ENCODE measurements at places on chromosomes 1 and 21. TPM values are rescaled to one million over a fixed set of nuclear protein-coding genes. Genes with fewer than 3 reads are reported as not detected.

DNA sequence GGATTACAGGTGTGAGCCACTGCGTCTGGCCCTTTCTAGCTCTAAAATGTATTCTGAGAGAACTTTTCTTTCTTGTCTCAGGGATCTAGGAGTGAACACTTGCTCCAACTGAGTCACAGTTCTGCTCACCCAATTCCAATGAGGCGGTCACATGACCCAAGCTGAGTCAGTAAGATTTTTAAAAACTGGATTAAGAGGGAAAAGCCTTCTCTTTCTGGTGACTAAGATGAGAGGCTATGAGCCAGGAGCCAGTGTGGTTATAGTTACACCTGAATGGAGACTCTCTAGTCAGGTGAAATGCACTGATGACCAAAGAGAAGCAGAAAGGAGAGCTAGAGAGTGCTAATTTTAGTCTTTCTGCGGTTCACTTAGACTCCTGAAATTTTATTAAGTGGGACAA is 9.5 kb upstream of the DEPDC1 start:
- DNase-seq: no peak

DNA sequence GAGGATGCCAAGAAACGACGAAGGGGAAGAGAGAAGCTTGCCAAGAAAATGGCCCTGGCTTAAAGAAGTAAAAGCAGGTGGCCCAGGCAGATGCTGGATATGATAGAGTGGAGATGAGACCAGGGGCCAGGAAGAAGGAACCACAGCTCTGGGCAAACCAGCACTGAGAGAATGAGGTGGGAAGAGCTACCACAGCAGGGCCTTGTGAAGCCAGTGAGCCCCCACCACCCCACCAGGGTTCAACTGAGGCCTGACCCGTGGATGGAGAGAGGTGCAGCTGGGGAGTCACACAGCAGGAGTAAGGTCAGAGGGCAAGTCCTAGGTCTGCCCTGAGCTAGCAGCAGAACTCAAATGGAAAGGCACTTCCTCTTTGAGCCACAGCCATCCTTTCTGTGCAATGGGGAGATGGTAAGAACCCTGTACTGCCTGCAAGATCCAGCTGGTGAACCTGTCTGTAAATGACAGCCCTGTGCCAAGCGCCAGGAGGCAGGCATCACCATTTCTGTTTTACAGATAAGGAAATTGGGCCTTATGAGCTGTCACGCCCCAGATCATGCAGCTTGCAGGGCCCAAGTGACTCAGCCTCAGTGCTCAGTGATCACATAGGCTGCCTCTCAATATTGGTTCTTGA is 8.5 kb downstream of the SH3BGRL3 start:
- DNase-seq: no peak

- no peak for DNase-seq
Measured at GRCh38 chr1:220045356-220046051, 801 bp downstream of the EPRS1 start.

DNA sequence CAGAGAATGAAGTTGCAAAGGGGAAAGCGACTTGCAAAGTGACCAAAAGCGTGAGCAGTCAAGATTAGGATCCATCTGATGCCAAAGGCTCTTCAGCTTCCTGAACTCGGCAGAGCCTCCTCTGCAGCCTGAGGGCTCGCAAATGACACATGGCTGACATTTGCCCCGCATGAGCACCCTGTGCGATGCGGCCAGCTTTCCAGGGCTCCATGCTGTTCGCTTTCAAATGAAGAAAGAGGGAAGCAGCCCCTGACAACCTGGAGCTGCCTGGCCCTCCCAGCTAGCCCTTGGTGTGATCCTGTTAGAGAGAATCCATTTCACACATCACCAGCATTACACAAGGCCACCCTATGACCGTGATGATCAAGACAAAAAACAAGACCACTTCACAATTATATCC is 20.2 kb upstream of the FAM131C start:
- no peak for DNase-seq

- DNase-seq: peak; percentile 48
Measured at GRCh38 chr1:31977385-31978131, 36.1 kb upstream of the KHDRBS1 start.

DNA sequence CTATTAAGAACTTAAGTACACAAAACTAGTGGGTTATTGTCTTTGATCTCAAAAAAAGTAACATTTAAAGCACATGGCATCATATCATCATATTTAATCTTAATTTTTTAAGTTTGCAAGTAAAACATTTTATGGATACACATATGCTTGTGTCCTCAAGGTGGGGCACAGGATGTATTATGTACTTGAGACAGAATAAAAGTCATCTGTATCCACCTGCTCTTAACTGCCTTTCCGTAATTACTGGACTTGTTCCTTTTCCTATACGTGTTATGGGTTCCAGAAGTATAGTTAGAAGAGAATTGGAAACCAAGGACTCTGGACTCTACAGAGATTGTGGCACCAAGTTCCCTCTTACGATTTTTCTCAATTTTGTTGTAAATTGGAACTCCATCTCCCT is 79.4 kb downstream of the FCRL5 start:
- no peak for DNase-seq

CADM3 gene
- total RNA-seq: 0.44 TPM

DNA sequence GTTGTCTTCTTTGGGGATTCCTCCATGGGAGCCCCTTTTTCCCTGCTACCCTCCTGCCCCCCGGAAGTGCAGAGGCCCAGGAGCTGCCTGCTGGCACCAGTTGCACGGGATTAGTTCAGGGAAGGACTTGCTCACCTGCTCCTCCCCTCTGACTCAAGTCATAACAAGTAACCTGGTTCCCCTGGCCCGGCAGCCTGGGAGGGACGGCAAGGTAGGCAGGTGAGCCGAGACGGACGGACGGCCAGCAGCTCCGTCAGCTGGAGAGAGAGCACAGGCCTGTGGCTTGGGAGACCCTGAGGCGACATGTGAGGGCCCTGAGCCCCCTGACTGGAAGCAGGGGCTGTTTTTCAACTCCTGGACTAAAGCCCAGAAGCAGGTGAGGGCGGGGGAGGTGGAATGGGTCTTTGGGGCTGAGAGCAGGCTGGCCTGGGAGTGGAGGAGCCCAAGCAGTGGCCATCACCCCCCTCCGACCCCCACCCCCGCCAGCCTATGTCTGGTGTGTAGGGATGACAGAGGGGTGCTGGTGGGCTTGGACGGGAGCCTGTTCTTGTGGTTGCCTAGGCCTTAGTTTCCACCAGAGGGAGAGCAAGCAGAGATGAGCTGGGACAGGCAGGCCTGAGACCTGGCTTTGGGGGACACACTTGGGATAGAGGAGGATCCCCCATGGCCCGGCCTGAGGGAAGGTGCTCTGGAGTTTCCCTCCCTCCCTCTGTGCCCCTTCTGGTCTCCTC is at the start of gene INAVA:
INAVA (plus strand) TSS at position 189 of the 731 bp plus-strand sequence. CDS start 3,501 bp downstream, outside the sequence.
- no peak for DNase-seq

MYOC gene
- total RNA-seq: 9.7 TPM

CDA gene
- 0.13 TPM for total RNA-seq

- no peak for DNase-seq
Measured at GRCh38 chr1:16970132-16970910, 10.1 kb downstream of the MFAP2 start.

GRCh38 chr1:8121261-8122159 is 95.4 kb upstream of the ERRFI1 start:
- DNase-seq: no peak

- DNase-seq: peak; percentile 89
Measured at GRCh38 chr1:151539321-151540020, 638 bp upstream of the TUFT1 start.

PTPRC gene
- total RNA-seq: 4.7 TPM

DNA sequence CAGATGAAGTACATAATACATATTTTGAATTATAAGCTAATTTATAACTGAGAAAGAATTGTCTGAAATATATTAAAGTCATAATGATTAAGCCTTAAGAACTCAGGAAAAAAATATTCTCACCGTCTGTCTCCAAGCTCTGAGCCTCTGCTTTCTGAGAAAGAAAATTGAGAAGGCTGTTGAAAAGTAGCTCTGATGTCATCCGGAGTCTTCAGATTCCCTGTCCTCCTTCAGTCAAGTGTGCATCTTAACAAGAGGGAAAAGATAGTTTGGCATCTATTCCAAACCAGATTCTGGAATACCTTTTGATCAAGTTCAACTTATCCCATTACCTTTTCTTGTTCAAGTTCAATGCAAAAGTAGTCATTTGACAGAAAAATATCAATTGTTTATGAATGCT is 50.6 kb downstream of the NRIP1 start:
- peak; percentile 27 for DNase-seq

- no peak for DNase-seq
Measured at GRCh38 chr1:215704089-215704860, 137.2 kb downstream of the KCTD3 start.

GRCh38 chr1:35935442-35936388 is 4.8 kb downstream of the AGO3 start:
- peak; percentile 94 for DNase-seq

- DNase-seq: peak; percentile 30
Measured at GRCh38 chr1:179781962-179782361, 38.9 kb downstream of the FAM163A start.

- DNase-seq: no peak
Measured at GRCh38 chr1:80594013-80594412, 1206.7 kb upstream of the ADGRL2 start.

PLA2G2C gene
- total RNA-seq: not detected

GRCh38 chr1:31272369-31272768 is 24.2 kb downstream of the SNRNP40 start:
- no peak for DNase-seq
